ENCODE measurements at places on chromosomes 7 and 10. TPM values are rescaled to one million over a fixed set of nuclear protein-coding genes. Genes with fewer than 3 reads are reported as not detected.

DNA sequence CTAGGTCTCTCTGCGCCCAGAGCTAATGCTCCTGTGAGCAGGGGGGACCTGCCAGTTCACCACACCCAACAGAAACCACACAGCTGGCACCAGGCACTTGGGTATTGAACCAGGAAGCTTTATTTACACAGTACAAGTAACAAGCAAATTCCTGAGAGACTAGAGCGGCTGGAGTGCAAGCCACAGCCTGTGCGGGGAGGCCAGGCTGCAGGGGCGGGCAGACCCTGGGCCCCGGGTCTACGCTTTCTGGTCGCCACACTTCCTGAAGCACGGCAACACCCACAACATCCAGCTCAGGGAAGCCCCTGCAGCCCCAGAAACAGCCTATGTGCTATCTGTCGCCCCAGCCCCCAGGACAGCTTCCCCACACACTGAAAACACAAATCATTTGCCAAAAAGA lies 125.0 kb downstream of the FAM53B start:
- peak; percentile 26 for DNase-seq

DNA sequence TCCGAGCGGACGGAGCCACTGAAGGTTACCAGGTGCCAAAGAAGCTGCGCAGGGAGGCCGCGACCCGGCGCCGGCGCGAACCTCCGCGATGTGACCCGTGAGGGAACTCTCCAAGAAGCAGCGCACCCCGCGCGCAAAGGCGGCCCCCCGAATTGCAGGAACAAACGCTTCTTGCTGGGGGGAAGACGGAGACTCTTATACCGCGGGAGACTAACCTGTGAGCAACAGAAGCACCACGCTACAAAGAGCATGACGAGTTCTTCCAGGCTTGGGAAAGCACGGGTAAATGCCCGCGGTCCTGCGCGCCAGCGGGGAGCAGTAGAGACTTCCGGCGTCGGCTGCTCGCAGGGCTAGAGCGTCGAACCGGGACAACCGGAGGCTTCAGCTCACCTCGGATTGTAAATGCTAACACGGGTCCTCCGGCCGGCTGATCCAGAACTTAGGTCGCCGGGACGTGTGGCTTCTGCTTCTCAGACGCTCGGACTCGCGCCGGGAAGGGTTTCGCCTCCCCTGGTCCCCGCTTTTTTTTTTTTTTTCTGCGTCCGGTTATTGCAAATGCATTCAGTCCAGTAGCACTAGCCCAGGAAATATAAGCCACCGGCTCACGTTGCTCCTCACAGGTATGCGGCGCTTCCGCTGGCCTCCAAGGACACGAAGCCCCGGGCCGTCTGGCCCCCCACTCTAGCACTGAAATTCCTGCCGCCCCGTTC lies at the start of gene COA1:
Gene COA1 (minus strand): TSS at position 310 of the 710 bp plus-strand sequence. CDS start 80,909 bp downstream, outside the sequence.
- peak; percentile 92 for DNase-seq

- no peak for DNase-seq
Measured at GRCh38 chr10:17066807-17067206, 62.8 kb downstream of the CUBN start.

GRCh38 chr7:152344253-152344652 lies 91.5 kb downstream of the KMT2C start:
- no peak for DNase-seq

- DNase-seq: no peak
Measured at GRCh38 chr10:23192712-23193434, 761 bp downstream of the PTF1A start.

DNA sequence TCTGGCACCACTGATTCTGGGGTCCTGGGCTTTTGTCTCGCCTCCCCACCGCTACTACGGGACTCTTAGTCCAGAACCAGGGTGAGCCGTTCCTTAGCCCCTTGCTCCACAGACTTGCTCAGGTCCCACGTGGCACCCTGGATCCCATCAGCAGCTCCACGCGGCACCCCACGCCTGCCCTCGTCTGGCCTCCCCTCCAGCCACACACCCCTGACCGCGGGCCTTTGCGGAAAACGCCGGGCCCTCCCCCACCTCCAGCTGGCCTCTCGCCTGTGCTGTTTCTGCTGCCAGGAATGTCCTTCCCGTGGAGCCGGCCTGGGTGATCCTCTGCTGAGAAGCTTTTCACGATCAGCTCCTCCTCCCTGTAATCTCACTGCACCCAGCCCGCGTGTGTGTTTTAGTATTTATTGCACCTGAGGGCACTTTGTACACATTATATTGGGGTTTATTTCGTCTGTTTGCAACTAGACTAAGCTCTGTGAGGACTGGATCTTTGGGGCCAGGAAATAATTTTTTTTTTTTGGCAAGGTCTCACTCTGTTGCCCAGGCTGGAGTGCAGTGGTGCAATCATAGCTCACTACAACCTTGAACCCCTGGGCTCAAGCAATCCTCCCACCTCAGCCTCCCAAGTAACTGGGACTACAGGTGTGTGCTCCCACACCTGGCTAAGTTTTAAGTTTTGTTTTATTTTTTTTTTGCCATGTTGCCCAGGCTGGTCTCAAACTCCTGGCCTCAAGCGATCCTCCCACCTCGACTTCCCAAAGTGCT lies 10.5 kb upstream of the TTYH3 start:
- DNase-seq: peak; percentile 70

The ENTPD1 gene
- total RNA-seq: 3.3 TPM

GRCh38 chr10:102691285-102692066 lies 22.7 kb downstream of the ARL3 start:
- DNase-seq: no peak

- peak; percentile 59 for DNase-seq
Measured at GRCh38 chr10:26780793-26781601, 79.8 kb downstream of the ABI1 start.

GRCh38 chr7:151367284-151367683 lies 25.7 kb downstream of the NUB1 start:
- peak; percentile 63 for DNase-seq

GRCh38 chr10:78938695-78939672 lies 129.8 kb upstream of the ZMIZ1 start:
- no peak for DNase-seq

- DNase-seq: peak; percentile 26
Measured at GRCh38 chr7:130560972-130561371, 69.1 kb downstream of the MEST start.

DNA sequence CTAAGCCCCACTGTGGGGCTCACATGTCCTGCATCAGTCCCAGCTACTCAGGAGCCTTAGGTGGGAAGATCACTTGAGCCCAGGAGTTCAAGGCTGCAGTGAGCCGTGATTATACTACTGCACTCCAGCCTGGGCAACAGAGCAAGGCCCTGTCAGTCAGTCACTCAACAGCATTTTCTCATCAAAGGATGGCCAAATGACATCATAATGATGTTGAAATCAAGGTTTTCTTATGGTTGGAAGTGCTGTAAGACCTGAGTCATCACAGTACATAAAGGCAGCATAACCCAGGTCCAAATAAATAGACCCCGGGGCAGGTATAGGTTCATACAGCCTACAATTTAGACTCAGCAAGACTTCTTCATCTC lies 341.1 kb downstream of the PARD3 start:
- DNase-seq: peak; percentile 21

The ANLN gene
- total RNA-seq: 21.5 TPM

The CPXM2 gene
- 48.1 TPM for total RNA-seq

The RGR gene
- not detected for total RNA-seq

DNA sequence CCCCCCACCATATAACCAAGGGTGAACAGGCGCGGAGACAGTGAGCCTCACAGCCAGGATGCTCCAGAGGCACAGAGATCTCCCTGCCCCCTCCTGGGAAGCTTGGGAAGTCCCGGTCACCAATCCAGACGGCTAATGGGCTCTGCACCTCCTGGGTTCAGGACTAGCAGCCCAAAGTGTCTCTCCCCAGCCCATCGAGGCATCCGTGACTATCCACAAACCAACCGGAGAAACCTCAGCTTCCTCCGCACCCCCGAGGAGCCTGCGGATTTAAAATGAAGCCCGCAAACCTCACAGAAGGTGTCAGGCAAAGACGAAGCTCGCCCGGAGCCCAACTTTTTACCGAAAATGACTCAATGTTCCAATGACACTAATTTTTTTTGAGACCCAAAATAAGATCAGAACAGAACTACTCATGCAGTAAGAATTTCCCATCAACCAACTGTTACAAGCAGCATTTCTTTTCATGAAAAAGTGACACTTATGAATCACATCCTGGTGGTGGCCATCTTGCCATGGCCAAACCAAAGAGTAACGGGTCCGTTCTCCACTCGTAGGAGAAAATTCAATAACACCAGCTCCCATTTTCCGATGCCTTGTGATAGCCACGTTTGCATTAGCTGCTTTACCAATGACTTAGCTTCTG lies 6.0 kb downstream of the PDGFA start:
- peak; percentile 85 for DNase-seq

GRCh38 chr7:44189286-44189992 lies at the start of gene GCK:
GCK (minus strand) TSS chr7:44189439; CDS start chr7:44188953, 486 bp downstream.
- DNase-seq: no peak

DNA sequence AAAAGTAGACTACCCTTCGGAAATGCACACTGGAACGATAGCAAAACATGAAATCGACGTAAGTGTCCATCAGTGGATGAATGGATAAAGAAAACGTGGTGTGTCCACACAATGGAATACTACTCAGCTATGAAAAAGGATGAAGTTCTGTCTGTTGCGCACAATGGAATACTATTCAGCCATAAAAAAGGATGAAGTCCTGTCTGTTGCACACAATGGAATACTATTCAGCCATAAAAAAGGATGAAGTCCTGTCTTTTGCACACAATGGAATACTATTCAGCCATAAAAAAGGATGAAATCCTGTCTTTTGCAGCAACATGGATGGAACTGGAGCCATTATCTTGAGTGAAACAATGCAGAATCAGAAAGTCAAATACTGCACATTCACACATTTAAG lies 591.8 kb downstream of the PTPRN2 start:
- DNase-seq: no peak

The PPP1R9A gene
- total RNA-seq: 3.3 TPM

- no peak for DNase-seq
Measured at GRCh38 chr10:51630640-51631005, 68.8 kb downstream of the CSTF2T start.

DNA sequence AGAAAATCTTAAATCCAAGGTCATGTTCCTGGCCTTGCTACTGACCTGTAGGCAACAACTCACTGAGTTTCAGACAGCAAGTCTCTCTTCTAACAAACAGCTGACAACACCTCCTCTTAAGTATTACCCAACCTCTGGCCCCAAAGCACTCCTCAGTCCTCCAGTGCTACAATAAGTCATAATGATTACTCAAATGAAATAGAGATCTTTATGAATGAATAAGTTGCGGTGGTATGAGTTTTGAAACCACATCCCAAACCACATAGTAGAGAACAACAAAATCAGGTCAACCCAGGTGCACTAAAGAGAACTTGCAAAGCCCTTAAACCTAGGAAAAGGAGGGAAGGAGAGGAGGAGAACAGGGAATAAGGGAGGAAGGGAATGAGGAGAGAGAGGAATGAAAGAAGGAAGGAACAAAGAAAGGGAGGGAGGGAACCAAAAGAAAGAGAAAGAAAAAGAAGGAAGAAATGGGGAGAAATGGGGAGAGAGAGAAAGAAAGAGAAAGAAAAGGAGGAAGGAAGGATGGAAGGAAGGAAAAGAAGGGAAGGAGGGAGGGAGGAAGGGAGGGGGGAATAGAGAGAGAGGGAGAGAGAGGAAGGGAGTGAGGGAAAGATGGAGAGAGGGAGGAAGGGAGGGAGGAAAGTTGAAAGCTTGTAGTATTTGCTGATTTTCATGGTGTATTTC lies 142.8 kb upstream of the CALCR start:
- peak; percentile 73 for DNase-seq

DNA sequence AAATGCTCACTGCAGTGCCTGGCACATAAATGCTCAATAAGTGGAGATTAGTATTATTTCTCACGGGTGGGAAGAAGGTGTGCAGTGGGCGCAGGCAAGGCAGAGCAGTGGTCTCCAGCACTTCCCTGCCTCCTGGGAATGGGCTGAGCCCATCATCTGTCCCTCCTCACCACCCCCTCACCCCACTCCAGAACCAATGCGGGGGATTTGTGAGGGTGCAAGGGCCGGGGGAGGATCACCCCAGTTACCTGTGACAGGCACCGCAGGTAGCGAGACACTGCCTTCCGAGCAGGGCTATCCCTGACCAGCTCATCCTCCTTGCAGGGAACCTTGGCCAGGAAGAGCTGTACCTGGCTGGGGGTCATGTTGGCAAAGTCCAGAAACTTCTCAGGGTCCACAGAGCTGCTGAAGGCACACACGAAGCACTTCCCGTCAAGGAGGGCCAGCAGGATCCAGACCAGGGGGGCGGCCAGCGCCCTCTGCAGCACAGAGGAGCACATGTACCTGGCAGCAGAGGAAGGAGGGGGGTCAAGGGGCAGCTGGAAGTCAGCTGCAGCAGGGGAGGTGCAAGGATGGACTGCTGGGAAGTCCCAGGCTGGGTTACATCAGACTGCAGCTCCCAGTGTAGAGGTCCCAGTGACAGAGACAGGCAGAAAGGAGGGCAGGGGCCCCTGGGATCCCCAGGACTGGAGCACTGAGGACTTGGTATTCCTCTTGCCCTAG lies 2.8 kb downstream of the CALHM3 start:
- no peak for DNase-seq

GRCh38 chr10:126917975-126918908 lies 13.0 kb downstream of the DOCK1 start:
- no peak for DNase-seq

The ITPRID1 gene
- not detected for total RNA-seq

DNA sequence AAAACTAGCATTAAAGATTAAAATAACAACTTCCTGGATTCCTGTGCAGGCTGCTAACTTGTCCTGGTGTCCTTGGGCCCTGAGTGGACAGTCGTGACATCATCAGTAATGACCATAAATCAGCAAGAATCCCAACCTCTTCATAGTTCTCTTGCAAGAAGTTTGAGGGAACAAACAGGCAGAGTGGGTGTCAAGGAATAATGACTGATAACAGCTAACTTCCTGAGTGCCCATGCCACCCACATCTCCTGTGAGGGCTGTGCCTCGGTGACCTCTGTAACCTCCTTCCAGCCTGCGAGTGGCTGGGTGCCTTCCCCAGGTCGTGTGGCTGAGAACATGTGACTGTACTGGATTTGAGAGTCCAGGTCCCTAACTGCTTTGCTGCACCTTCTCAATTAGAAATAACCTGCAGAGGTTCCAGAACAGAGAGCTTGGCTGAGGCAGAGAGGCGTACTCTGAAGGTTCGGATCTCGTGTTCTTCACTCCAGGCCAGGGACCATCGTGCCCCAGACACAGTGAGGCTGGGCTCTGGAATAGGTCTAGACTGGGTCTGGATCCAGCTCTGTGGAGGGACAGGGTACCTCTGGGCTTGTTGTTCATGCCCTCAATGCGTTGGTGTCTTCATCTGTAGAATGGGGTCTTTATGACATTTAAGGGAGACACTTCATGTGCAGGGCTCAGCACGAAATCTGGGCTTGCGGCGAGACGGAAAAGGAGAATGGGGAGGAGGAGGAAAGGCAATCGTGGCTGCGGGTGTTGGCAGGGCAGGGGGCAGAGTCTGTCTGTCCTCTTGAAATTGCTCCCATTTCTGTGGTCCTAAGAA lies 313.1 kb upstream of the ZNF32 start:
- DNase-seq: peak; percentile 41

The LIPN gene
- not detected for total RNA-seq

The CYP2W1 gene
- total RNA-seq: not detected

DNA sequence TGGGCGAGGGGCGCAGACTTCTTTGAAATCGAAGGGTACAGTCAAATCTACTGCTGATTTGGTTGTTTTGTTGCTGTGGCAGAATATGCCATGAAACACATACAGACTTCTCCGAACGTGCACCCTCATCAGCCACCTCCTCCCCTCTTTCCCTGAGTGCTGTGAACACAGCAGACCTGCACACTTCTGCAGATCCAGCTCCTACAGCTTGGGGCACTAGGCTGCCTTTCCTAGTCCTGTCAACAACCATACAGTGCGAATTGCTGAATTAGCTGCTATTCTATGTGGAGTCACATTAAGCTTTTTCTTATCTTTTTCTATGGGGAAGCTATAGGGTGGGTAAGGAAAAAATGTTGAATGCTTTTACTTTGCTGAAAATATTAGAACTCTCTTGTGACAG lies 57.5 kb downstream of the COL17A1 start:
- peak; percentile 31 for DNase-seq

Data from fibroblast of lung (primary cell).